Mesendoderm (in vitro differentiated cells): ENCODE measurements at places on chromosomes 3 and 15.

- peaks cover 2% of the 10 kb centered on the region for H3K4me1 ChIP-seq
- H3K4me3 ChIP-seq, result no peak overlapping the region
- no peaks in the 10 kb centered on the region for H3K36me3 ChIP-seq
Observed at GRCh38 chr3:191303596-191303995, 25.6 kb upstream of the CCDC50 start.

GRCh38 chr15:87792250-87793040 is 464.1 kb downstream of the NTRK3 start:
- H3K36me3 ChIP-seq, result no peaks in the 10 kb centered on the region
- DNase-seq, result peak; percentile 6
- H3K27ac ChIP-seq, result no peak overlapping the region
- no peaks in the 10 kb centered on the region for H3K27me3 ChIP-seq
- H3K4me1 ChIP-seq, result no peaks in the 10 kb centered on the region
- H3K4me3 ChIP-seq, result no peak overlapping the region

DNA sequence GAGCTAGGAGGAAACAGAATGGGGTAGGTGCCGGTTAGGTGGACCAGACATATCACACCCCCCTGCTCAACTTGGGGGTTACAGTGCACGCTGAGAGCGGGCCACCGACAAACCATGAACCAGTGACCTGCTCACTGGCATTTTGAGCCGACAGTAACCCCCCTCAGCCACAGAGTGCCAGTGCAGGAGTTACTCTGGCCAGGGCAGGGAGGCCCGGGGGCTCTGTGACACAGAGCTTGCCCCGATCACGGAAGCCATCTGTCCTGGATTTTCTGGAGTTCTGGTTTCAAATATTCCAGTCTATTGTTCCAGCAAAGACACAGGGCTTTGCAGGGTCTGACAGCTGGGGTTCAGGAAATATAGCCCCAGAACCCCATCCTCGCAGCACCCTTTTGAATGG is 225.2 kb downstream of the VPS13C start:
- no peak overlapping the region for H3K4me3 ChIP-seq
- no peak for DNase-seq
- H3K27ac ChIP-seq, result no peak overlapping the region
- H3K36me3 ChIP-seq, result no peaks in the 10 kb centered on the region
- no peaks in the 10 kb centered on the region for H3K27me3 ChIP-seq
- peaks cover 3% of the 10 kb centered on the region for H3K4me1 ChIP-seq

- H3K27ac ChIP-seq, result no peak overlapping the region
- no peak overlapping the region for H3K4me3 ChIP-seq
- no peaks in the 10 kb centered on the region for H3K36me3 ChIP-seq
- no peaks in the 10 kb centered on the region for H3K4me1 ChIP-seq
Observed at GRCh38 chr15:46331546-46331945, 696.7 kb downstream of the SQOR start.

- no peaks in the 10 kb centered on the region for H3K36me3 ChIP-seq
- DNase-seq, result no peak
- no peaks in the 10 kb centered on the region for H3K27me3 ChIP-seq
- no peak overlapping the region for H3K4me3 ChIP-seq
Observed at GRCh38 chr15:100940767-100941379, 21.7 kb downstream of the LRRK1 start.

DNA sequence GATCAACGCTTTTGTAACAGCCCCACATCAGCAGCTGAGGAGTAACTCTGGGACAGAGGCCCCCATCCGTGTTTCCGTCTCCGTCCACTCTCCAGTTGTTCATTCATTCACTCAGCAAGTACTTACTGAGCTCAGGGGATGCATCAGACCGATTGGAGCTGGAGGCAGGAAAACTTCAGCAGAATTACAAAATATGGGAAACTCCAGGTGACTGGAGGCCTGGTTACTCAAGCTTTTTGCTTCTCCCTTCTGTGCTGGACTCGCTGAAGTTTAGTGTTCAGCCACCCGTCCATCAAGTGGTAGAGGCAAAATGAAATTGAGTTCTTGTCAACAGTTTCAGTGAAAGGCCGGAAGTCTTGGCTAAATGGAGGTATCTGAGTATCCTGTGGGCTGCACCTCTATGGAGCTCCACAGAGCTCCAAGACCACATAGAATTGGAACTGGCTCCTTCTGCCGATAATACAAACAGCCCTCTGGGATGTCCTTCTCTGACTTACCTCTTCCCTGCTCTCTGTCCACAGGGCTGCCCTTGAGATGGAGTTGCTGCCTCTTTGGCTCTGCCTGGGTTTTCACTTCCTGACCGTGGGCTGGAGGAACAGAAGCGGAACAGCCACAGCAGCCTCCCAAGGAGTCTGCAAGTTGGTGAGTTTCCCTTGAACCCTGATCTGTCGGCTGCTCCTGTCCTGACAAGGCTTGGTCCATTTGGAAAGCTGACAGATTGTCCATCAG is 14.7 kb downstream of the NRROS start:
- H3K36me3 ChIP-seq, result no peaks in the 10 kb centered on the region
- DNase-seq, result no peak
- no peak overlapping the region for H3K4me3 ChIP-seq
- H3K27ac ChIP-seq, result no peak overlapping the region
- no peaks in the 10 kb centered on the region for H3K4me1 ChIP-seq
- H3K27me3 ChIP-seq, result no peaks in the 10 kb centered on the region

DNA sequence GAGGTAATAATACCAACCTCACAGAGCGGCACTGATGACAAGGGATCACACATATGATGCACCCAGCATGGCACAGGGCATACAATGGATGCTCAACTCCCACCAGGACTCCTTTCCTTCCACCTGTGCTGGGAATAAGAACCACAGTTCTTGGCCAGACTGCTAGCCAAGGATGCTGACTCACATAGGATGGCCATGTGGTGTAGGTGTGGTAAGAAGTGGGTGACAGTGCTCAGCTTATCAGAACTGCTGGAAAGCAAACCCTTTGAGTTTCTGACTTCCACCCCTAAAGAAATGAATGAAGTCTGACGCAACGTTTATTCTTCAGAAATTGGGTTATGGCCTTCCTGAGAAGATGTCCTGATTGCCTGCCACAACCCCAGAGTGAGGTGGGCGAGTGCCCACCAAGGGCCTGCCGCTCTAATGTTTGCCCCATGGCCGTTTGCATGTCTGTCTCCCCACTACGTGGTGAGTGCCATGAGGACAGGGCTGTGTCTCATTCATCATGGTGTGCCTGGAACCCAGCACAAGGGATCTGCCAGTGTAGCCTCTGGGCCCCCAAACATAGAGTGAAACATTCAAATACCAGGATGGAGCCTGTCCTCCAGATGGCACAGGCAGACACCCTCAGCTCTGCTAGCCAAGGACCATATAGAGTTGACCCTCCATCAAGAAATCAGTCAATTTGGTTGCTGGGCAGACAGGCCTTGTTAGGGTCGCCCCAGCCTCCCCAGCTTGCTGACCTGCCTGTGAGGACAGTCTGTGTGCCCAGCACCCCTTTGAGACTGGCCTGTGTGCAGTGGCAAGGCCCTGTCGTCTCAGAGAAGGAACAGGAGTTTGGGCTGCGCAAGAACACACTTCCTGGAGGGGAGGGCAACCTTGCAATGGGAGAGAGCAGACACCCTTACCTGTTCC is 57.6 kb upstream of the SLCO2A1 start:
- H3K4me1 ChIP-seq, result no peaks in the 10 kb centered on the region
- no peak overlapping the region for H3K27ac ChIP-seq
- DNase-seq, result no peak
- H3K36me3 ChIP-seq, result no peaks in the 10 kb centered on the region
- H3K27me3 ChIP-seq, result no peaks in the 10 kb centered on the region
